Foreskin melanocyte (primary cell): ENCODE measurements at places on chromosomes 7 and 10.

DNA sequence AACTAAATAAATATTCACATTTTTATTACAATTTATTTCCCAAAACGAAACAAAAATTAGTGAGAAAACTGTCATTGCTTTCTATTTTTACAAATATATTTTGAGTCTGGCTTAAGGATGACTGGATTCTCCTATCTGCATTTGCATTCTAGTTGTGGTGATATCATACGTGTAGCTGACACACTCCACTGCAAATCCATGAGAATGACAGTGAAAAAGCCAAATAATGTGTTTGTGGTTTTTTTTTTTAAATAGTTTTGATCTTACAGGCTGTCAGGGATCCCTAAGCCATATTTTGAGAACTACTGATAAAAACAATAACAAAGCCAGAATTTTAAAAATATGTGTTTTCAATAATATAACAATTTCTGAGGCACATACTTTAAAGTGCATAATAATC, 5.8 kb upstream of the STAMBPL1 start:
- no peak for DNase-seq

DNA sequence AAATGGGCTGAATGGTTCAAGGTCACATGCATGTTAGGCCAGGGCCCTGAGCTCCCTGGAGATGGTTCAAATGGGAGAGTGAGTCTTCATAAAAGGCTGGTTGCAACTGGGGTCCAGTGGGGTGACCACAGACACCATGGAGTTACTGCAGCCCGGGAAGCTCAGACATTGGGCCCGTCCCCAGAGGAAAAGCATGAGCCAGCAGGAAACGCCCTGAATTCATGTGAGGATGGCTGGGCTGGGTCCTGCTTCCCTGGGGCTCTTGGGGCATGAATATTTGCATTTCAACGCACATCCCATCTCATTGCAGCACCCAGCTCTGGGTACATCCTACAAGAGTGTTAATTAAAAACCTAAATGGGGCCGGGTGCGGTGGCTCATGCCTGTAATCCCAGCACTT, 549.0 kb downstream of the TCERG1L start:
- DNase-seq: no peak

GRCh38 chr10:29628311-29628710, 6.5 kb downstream of the SVIL start:
- DNase-seq: no peak

DNA sequence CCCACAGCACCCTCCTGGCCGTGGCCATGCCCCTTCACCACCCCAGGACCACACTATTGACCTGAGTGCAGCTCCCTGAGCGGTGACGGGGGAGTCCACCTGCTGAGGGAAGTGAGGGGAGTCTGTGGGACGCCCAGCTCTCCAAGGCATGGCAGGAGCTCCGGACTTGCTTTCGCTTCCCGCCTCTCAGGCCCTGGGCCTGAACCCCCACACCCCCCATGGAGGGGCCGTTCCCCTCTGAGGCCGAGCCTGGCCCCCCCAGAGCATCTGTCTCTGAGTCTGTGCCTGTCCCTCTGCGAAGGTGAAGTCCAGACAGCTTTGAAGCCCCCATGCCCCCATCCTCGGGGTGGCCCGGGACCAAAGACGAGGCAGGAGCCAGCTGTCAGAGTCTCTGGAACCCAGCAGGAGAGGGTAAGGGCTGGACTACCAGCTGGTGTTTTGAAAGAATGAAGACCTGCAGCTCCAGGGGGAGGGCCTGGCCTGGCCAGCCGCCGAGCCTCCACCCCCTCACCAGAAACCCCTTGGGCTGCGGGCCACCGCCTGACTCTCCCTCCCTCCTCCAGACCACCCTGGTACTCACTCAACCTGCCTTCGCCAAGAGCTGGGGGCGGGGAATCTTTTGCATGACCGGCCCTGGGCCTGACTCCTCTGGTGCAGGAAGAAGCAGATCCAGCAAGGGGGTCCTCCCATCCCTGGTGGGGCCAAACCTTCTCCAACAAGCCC, 114.0 kb downstream of the PDGFA start:
- DNase-seq: no peak

- no peak for DNase-seq
These were observed 26.2 kb downstream of the CCDC3 start for GRCh38 chr10:12975266-12975665.

DNA sequence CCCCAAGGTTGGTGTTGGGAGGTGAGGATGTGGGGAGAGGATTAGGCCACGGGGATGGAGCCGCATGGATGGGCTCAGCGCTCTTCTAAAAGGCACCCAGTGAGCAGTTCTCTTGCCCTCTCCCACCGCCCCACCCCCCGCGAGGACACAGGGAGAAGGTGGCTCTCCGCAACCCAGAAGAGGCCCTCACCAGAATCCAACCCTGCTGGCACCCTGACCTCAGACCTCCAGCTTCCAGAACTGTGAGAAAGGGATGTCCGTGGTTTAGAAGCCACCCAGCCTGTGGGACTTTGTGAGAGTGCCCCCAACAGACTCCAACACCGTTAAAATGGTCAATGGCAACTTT, 242.8 kb upstream of the PPP2R2D start:
- no peak for DNase-seq

DNA sequence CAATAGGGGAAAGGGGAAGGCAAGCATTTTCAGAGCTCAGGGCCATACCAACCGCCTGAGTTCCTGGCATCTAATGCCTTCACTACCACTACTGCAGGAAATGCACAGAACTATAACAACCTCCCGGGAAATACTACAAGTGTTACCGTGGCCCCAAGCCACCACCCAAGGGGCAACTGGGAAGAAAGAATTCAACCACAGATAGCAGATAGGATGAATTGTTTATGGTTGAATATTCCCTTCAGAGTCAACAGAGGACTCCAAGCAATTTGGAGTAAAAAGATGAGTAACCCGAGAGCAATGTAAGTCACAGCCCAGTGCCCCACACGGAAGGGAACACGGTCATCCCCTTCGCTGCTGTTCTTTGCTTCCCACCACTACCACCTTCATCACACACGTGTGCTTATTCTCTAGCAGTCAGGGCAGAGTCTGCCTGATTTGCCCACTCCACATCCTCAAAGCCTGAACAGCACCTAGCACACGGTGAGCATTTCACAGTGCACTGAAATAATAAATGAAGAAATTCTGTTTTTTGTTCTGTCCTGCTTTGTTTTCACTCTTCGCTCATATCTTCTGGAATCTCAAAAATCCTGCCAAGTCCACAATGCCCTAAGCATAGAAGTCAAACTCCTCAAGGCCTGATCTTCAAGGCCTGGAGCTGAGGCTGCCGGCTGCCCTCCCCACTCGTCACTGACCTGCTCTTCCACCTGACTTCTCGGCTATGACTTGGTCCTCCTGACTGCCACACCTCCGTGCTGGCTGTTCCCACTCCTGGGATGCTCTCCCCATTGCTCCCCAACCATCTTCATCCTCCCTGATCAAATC, 221.1 kb downstream of the KCNMA1 start:
- no peak for DNase-seq

GRCh38 chr7:77877791-77878190, 79.2 kb downstream of the PHTF2 start:
- no peak for DNase-seq

- DNase-seq: no peak
These were observed 212.4 kb downstream of the CAMK1D start for GRCh38 chr10:12561720-12562119.

- no peak for DNase-seq
These were observed 16.9 kb downstream of the VENTX start for GRCh38 chr10:133254421-133255120.

DNA sequence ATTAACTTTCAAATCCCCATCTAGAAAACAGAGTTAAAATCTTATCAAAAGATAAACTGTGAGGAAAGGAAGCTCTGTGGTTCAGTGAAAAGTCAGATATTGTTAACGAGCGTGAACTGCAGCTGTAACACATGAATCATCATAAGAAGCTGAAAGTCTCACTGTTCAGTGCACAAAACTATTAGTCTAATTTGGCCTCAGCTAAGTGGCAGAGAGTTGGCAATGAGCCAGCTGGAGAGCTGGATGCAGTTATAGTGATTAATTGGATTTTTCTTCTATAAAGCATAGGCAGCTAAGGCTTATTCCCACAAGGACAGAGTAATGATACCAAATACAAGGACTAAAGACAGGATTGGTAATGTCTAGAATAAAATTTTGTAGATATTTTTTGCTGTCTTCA, 101.1 kb upstream of the ABCB5 start:
- peak; percentile 92 for DNase-seq

GRCh38 chr7:6623589-6624245, 8.3 kb downstream of the ZNF853 start:
- no peak for DNase-seq

- DNase-seq: peak; percentile 8
These were observed 3.1 kb upstream of the CAPZA2 start for GRCh38 chr7:116859323-116859722.

GRCh38 chr10:4202938-4203337, 417.9 kb upstream of the KLF6 start:
- no peak for DNase-seq

GRCh38 chr10:11866199-11866925, 43.2 kb downstream of the PROSER2 start:
- no peak for DNase-seq

DNA sequence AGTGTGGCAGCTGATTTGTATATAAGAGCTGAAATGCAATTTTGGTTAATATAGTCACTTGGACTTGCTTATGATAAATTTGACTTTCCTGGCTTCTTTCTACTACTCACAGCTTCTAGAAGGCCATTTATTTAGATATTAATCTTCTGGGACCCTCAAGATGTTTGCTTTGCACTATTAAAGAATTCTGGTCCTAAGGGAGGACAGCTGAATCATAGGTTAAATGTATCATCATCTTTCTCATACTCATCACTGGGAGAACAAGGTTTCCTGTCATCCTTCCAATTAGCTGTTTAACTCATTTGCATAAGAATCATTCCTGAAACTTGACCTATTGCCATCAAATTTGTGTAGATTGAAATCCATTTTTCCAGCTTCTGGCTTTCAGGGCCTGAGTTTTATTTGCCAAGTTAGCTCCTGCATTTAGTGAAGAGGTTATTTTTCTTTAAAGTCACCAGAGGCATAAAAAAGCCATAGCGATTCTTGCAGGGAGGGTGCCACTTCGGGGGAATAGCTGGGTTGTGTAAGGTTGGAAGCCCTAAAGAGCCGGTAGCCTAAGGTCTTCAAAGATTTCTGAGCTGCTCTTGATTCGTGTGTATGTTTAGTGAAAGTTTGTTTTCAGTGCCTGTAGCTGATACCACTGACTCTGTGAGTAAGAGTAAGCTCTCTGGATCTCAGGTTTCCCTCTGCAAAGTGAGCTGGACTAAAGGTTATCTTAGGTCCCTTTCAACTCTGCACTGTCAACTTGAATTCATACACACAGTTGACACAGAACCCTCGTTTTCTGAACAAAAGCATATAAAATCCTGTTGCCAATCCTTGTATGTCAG, 4.3 kb downstream of the MAP3K8 start:
- no peak for DNase-seq

DNA sequence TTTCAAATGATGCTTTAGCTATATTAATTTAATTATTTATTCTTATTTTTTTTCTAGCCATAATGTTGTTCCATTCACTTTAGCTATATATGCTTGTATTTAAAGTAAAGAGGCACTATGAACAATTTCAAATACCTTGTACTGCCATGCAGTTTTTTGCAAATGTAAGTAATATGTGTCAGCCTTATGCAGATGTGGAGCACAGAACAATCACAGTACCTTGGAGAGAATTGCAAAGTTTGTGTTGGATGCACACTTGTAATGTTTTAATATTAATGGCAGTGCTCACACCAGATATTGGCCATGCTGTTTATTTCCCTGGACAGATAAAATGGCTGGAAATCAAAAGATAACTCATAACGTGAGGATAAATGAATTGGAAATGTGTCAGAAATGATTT, 663.5 kb upstream of the SEMA3D start:
- DNase-seq: no peak
